Stimulated activated CD4-positive, alpha-beta T cell treated with anti-CD3 and anti-CD28 coated beads, Interleukin-1b, Interleukin-23, amount 100 ng/mL, for 4 hours (primary cell): ENCODE measurements at places on chromosomes 3 and 15.

- DNase-seq = no peak
These were observed 176.9 kb upstream of the SOX2 start for GRCh38 chr3:181534781-181535221.

- DNase-seq = no peak
These were observed 468.9 kb upstream of the UBE2E2 start for GRCh38 chr3:22734207-22734606.

DNA sequence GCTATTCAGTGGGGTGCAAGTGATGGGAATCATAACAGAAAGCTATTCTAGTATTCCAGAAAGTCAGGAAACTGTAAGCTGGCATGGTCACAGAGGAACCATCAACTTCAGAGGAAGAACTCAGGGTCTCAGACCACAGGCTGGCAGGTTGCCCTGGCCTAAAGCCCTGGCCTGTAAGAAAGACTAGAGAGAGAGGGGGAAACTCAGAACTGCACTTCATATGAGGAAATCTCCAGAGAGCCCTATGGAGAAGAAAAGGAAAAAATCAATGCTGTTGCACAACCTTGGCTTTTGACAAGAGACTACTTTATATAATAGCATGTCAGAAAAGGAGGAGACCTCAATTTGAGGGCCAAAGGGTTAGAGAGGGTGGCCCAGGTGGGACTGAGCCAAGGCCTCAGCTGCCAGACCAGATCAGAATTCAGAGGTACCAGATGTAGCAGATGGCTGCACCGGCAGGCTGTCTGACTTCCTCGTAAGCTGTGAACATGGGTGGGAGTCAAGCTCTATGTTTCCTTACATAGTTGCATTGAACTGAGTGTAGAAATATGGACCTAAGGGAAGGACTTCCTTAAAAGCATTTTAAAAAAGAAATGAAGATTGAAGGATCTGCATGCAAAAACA, 333.8 kb downstream of the PDCD6IP start:
- no peak for DNase-seq

GRCh38 chr3:179323197-179324110, 623 bp downstream of the ZNF639 start:
- peak; percentile 56 for DNase-seq

DNA sequence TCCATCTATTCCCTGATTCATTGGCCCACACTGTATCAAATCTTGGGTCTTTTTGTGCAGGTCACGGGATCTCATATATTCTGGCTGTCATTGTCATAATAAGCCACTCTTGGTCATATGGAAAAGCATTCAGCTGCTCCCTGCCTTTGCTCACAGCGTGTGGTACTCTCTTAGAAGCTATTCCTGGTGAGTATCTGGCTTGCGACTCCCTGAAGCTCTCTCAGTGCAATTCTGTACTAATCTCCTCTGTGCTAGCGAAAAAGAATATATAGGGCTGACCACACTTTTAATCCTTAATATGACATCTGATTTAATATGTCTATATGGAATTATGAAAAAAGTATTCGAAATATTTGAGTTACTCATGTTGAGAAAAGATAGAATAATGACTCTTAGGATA, 440.8 kb upstream of the GBE1 start:
- no peak for DNase-seq

DNA sequence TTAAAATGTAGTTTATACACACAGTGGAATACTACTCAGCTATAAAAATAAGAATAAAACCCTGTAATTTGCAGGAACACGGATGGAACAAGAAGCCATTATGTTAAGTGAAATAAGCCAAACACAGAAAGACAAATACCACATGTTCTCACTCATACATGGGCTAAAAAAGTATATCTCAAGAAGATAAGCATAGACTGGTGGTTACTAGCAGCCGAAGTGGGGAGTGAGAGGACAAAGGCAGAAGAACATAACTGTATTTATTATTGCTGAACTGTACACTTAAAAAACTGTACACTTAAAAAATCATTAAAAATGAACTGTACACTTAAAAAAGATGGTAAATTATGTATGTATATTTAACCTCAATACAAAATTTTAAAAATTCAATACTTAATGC, 11.0 kb downstream of the UBE3A start:
- no peak for DNase-seq

GRCh38 chr3:3448468-3448867, 269.0 kb upstream of the CRBN start:
- DNase-seq = no peak

GRCh38 chr15:82910721-82911120, 41.8 kb downstream of the HOMER2 start:
- no peak for DNase-seq

DNA sequence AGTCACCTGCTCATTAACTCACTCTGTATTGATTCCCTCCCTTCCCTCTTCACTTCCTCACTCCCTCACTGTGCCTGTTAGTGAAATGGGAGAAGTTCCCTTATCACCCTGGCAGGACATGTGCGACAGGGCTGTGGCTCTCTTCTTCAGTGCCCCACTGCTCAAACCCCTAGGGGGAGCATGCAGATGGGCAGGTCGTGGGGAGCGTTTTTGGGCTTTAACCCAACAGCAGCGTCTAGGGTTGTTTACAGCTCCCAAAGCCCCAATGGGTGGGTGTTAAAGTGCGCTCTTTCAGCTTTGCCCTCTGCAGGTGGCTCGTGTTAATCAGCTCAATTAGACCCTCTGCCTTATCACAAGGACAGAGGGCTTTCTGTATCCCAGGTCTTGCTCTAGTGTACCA, 447.8 kb upstream of the PROK2 start:
- no peak for DNase-seq

- DNase-seq = no peak
These were observed 3.2 kb upstream of the FEM1B start for GRCh38 chr15:68274201-68274848.

GRCh38 chr3:187677604-187678003, 7.4 kb upstream of the SST start:
- DNase-seq = no peak

DNA sequence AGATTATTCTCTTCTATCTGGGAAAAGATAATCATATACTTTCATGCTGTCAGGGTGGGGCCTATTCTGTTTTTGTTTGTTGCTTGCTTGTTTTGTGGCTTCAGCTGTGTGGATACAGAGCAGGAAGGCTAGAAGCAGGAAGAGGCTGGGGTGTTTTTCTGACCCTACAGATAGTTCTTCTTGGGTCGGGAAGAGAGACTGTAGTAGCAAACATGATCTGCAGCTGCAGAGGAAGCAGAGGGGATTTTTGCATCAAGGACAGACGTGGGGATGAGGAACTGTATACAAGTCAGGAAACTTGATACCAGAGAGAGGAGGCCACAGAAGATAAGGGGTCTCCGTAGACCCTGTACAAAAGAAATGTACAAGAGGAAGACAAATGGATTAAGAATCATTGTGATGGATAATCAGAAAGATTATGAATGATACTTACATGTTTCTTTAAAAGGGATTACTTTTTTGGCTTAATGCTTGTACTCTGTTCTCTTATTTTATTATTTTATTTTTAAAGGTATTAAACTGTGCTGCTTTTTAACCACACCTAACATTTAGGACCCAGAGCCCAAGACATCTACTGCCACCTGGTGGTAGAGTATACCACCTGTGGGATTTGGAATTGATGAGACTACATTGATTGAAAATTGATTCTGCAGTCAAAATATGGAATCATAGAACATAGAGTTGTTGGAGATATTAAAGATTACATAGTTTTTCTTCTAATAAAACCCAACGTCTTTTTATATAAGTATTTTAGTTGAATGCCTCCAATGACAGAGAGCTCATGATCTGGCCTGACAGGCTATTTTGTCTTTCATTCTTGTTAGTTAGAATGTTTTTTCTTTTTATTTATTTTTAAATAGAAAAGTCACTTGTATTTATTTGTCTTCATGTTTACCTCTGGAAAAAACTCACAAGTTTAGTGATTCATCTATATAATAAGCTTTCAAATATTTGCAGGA, 87.3 kb upstream of the ROPN1 start:
- DNase-seq = no peak

DNA sequence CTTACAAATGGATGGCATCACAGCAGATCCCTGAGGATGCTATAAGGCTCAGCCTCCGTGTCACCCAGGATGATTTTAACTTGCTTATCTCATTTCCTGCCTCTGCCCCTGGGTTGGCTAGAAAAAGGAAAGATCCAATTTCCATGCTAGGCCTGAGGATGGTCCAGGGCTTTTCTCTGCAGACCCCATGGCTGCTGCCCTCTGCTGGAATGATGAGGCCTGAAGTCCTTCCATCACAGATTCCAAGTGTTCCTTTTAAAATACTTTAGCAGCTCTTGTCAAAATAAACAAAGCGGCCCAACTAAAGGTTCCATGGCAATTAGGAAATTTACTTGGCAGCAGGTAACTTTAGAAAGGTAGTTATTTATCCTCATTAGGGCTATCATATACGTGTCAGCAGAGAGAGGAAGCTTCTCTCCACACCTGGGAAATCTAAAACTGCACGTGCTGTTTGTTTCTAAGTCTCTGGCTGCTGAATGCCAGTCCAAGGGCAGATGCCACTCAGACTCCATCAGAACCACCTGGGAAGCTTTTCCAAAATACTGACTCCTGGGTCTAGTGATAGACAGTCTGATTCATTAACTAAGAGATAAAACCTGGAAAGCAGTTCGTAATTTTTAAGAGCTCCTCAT, 401.9 kb upstream of the IL12A start:
- no peak for DNase-seq

- no peak for DNase-seq
These were observed 379.2 kb downstream of the VPS13C start for GRCh38 chr15:61681038-61681418.

DNA sequence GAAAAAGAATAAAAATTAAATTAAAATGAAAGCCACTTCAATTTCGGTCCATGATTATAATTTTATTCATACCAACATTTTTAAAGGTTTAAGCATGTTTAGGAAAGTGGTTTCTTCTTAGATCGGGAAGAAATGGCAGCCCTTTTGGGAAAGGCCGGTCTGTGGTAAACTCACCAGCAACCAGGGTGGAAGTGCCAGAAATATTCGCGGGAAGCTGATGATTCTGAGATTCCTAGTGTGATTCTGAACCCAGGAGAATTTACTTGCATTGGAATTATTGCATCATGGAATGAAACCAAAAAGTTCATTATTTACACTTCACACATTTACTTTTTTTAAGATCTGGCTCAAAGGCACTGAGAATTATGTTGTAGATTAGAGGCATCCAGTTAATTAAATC, 97.2 kb upstream of the CCNL1 start:
- no peak for DNase-seq

GRCh38 chr3:49845694-49846093, 10.7 kb downstream of the TRAIP start:
- no peak for DNase-seq

DNA sequence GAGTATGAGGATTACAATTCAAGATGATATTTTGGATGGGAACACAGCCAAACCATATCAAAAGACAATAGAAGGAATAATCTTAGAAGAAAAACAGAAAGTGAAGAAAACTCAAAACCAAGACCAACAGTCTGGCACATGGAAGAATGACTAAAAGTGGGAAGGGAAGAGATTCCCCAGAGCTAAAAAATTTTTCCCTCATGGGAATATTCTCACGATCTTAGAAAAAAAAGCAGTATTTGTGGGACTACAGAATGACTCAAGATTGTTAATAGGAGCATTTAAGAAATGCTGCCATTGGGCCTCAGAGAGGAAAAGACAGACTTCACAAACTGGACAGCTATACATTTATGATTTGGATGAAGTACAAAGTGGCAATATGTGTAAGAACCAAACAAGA, 18.3 kb downstream of the OSTN start:
- no peak for DNase-seq

DNA sequence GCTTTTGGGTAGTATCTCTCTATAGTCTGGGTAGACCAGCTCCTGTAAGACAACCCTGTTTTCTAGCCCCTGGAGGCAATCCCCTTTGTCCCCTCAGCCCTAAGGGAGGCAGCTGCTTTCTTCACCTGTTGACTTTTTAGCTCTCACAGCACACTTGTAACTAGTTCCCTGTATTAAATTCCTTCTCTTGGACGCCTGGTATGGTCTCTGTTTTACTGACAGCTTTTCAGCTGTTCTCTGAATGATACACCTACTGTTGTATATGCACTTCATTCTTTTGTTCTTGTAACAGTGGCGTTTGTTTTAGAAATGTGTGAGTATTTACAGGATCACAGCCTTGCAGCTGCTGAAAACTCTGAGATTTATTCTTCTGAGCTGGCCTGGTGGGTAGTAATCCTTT, 413.0 kb upstream of the RBMS3 start:
- DNase-seq = no peak

- no peak for DNase-seq
These were observed 34.7 kb downstream of the ZNF710 start for GRCh38 chr15:90035840-90036230.

GRCh38 chr3:66747261-66747660, 246.4 kb upstream of the LRIG1 start:
- no peak for DNase-seq

DNA sequence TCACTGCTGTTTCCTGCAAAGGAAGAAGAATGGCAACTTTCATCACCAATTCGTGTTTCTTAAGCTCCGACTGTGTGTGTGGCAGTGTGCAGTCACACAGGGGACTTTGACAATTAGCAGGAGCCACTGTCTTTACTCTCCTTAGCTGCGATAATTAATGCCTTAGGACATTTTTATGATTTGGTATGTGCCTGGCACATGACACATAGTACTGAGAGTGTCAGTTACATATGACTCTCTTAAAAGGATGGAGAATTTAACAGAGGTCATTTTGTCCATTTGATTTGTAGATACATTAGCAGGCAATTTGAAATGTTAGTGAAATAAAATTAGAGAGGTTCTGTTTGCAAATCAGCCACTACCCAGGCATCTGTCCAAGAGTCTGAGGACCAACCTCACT, 128.9 kb upstream of the VEPH1 start:
- no peak for DNase-seq

DNA sequence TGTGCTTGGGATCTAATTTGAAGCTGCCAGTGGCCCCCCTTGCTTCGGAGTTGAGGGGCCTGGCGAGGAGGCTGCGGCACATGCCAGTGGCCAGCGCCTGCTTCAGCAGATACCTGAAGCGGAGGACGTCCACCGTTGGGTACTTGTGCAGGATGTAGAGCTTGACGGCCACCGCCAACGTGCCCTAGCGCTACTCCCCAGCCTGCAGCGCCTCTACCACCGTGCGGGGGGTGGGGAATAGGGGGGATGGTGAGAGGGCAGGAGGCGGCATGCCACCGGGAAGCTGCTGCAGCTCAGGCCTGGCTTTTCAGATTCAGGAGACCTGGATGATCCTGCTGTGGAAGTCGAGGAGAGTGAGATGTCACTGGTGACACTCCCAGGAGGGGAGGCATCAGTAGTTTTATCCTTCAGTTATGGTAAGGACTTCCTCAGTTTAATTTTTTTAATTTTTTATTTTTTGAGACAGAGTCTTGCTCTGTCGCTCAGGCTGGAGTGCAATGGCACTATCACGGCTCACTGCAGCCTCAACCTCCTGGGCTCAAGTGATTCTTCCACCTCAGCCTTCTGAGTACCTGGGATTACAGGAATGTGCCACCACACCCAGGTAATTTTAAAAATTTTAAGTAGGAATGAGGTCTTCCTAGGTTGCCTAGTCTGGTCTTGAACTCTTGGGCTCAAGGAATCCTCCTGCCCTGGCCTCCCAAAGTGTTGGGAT, 150.6 kb upstream of the FRMD4B start:
- DNase-seq = no peak

GRCh38 chr3:43345877-43346276, 59.5 kb downstream of the SNRK start:
- DNase-seq = no peak
